HFFc6 (cell line): ENCODE measurements at places on chromosomes 3 and 15. TPM values are rescaled to one million over a fixed set of nuclear protein-coding genes. Genes with fewer than 3 reads are reported as not detected.

Gene CHRD
- total RNA-seq: 0.09 to 0.10 TPM in 2 of 3 replicates, not detected in the other

Gene MUC13
- total RNA-seq: 0.07 to 0.18 TPM (median 0.08 TPM) in 3 replicates

Gene P3H2
- total RNA-seq: 30.4 to 43.2 TPM (median 39.5 TPM) in 3 replicates

Gene ARL14
- 0.22 TPM in 2 of 3 replicates, not detected in the other for total RNA-seq

Gene CHRNA3
- total RNA-seq: not detected in 3 replicates

Gene SH2D7
- total RNA-seq: not detected in 3 replicates

DNA sequence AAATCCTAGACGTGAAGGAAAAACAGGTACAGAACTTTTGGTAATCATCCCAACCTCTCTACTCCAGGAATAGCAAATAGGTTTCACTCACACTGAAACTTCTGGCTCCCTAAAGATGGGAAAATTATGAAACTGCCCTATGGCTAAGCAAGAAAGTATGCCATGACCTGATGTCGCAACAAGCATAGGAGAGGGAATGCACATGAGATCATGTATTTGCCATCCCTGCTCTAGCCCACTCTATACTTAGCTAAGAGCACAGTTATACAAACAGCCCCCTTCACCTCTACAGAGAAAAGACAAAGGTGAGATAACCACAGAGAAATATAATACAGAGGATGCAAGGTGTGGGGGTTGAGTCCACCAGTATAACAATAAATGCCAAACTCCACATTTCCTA is 102.7 kb downstream of the TBC1D5 start:
- peaks cover 5% of the 10 kb centered on the region for H3K36me3 ChIP-seq
- no peaks in the 10 kb centered on the region; the same call in 1 of the 2 replicates for H3K27me3 ChIP-seq
- H3K4me1 ChIP-seq: peaks cover 56% of the 10 kb centered on the region
- peak overlapping the region; percentile 91 for H3K27ac ChIP-seq
- DNase-seq: peak; percentile 85
- peak overlapping the region; percentile 79 for H3K4me3 ChIP-seq

DNA sequence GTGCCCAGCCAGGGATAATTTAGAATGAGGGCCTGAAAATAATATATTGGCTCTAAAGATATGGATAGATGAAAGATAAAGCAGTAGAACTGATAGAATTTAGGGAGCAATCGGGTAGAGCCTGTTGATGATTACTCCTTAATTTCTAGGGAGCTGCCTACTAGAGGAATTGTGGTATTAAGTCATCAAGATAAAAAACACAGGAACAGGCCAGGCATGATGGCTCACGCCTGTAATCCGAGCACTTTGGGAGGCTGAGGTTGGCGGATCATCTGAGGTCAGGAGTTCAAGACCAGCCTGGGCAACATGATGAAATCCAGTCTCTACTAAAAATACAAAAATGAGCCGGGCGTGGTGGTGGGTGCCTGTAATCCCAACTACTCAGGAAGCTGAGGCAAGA is 130.4 kb downstream of the PCCB start:
- peaks cover 5% of the 10 kb centered on the region; the same call in 1 of the 2 replicates for H3K36me3 ChIP-seq
- no peaks in the 10 kb centered on the region; the same call in none of the 2 replicates for H3K27me3 ChIP-seq
- peak; percentile 23 for DNase-seq
- H3K4me3 ChIP-seq: no peak overlapping the region
- peak overlapping the region; percentile 52 for H3K27ac ChIP-seq

- H3K27me3 ChIP-seq: no peaks in the 10 kb centered on the region; the same call in 1 of the 2 replicates
- no peaks in the 10 kb centered on the region for H3K36me3 ChIP-seq
- H3K4me1 ChIP-seq: peaks cover 17% of the 10 kb centered on the region
- no peak for DNase-seq
- H3K4me3 ChIP-seq: no peak overlapping the region
- H3K27ac ChIP-seq: no peak overlapping the region
Observed at GRCh38 chr3:31240874-31241273, 291.9 kb upstream of the STT3B start.

GRCh38 chr3:149744151-149744550 is 8.1 kb downstream of the COMMD2 start:
- no peaks in the 10 kb centered on the region for H3K27me3 ChIP-seq
- H3K27ac ChIP-seq: no peak overlapping the region
- DNase-seq: no peak
- H3K4me3 ChIP-seq: no peak overlapping the region
- H3K36me3 ChIP-seq: peaks cover 55% of the 10 kb centered on the region

DNA sequence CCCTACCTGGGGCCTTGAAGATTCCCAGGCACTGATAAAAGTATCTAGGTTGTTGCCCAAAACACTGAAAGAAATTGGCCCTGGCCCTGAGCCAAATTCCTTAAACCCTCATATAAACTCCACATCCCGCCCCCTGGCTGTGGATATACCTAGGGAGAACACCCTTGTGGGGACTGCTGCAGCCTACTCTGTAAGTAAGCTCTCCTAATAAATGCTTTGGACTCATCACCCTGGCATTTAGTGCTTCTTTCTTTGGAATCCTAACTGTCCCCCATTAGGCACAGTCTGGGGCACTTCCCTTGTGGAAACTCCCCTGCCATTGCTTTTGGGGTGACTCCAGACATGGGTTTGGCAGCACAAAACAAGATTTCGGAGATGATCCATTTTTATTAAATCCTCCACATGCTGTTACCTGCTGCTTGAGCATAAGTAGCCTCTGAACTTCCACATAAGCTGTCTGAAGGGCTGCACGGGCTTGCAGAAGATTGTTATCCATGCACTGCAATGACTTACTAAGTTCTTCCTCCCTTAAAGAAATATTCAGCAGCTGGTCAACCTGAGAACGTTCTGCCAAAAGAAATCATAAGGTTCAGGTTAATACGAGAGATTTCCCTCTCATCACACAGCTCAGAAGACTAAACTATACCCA is 46.4 kb downstream of the ZNF106 start:
- H3K4me3 ChIP-seq: no peak overlapping the region
- H3K27ac ChIP-seq: peak overlapping the region; percentile 67
- DNase-seq: peak; percentile 32
- peaks cover 41% of the 10 kb centered on the region for H3K36me3 ChIP-seq
- H3K27me3 ChIP-seq: no peaks in the 10 kb centered on the region
- H3K4me1 ChIP-seq: peaks cover 26% of the 10 kb centered on the region

- no peaks in the 10 kb centered on the region for H3K27me3 ChIP-seq
- H3K4me3 ChIP-seq: peak overlapping the region; percentile 76
- H3K27ac ChIP-seq: peak overlapping the region; percentile 99
- H3K4me1 ChIP-seq: peaks cover 84% of the 10 kb centered on the region
- H3K36me3 ChIP-seq: no peaks in the 10 kb centered on the region
- peak; percentile 91 for DNase-seq
Observed at GRCh38 chr15:40098489-40099261, 10.0 kb downstream of the BMF start.

DNA sequence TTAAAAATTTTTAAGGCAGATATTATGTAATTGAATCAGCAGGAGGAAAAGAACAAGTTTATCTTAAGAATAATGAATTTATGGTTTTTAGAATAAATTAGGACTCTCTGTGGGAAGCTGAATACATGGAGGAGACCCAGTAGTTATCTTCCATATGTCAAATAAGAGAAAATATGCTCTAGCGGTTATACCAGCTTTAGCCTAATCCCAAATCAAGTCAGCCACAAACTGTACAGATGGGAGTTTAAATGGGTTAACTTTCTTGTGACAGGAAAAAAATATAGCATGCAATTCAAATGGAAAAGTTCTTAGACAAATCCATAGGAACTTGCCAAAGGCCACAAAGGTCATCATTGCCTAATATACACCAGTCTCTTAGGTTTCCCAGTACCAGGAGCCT is 84.3 kb downstream of the TTBK2 start:
- no peaks in the 10 kb centered on the region; the same call in 1 of the 2 replicates for H3K27me3 ChIP-seq
- no peak overlapping the region for H3K27ac ChIP-seq
- DNase-seq: no peak
- H3K4me1 ChIP-seq: peaks cover 8% of the 10 kb centered on the region

- DNase-seq: no peak
- no peak overlapping the region for H3K4me3 ChIP-seq
- H3K27ac ChIP-seq: no peak overlapping the region
- H3K27me3 ChIP-seq: no peaks in the 10 kb centered on the region; the same call in 1 of the 2 replicates
Observed at GRCh38 chr3:52037291-52037690, 19.1 kb downstream of the DUSP7 start.

- DNase-seq: no peak
- H3K4me1 ChIP-seq: peaks cover 69% of the 10 kb centered on the region
- peaks cover 25% of the 10 kb centered on the region for H3K36me3 ChIP-seq
- H3K4me3 ChIP-seq: no peak overlapping the region
Observed at GRCh38 chr3:177772908-177773557, 575.8 kb upstream of the TBL1XR1 start.

DNA sequence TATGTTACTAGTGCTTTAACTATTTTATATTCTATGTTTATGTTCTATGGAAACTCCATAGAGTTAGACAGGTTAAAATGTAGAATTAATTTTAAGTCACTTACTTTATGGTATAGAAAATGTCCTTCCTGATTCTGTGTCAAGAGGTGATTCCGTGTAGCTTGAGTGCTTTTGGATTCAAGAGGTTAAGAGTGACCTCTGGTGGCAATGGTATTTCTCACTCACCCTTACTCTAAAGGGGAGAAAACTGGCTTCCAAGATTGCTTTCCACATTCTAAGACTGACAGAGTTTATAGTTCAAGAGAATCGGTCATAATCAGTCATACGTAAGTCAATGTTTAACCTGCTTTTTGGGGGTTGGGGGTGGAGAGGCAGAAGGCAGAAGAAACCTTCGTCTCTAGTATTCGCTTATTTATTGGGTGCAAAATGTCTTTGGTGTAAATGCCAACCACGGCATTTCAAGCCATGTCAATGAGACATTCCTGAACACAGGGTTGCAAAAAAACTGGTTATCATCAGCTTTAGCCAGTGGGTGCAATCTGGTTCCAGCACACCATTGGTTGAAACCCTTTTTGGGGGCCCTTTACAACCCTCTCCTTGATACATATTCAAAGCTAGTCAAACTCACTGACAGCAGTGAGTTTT is 92.0 kb upstream of the VGLL3 start:
- H3K27ac ChIP-seq: no peak overlapping the region
- H3K4me1 ChIP-seq: peaks cover 28% of the 10 kb centered on the region
- H3K4me3 ChIP-seq: peak overlapping the region; percentile 67

DNA sequence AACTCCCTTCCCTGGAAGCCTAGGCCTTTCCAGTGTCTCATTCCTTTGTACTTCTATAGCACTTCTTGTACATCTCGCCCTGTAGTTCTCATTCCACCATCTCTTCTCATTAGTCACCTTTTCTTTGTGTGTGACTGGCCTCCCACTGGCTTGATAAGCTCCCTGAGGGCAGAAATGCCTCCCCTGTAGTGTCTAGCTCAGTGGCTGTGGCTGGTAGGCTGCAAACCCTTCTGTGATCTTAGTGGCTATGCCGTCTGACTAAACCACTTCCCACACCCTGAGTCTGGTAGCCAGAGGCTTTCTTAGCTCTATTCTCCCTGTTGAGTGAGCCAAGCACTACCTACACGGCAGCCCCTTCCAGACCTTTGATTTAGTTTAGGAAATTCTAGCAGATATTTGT is 24.4 kb upstream of the TNFAIP8L3 start:
- DNase-seq: no peak
- no peak overlapping the region for H3K4me3 ChIP-seq
- H3K27me3 ChIP-seq: no peaks in the 10 kb centered on the region
- 0 out of 2 replicates have a peak, but pooled peaks cover 3% of the 10 kb centered on the region for H3K36me3 ChIP-seq
- H3K4me1 ChIP-seq: peaks cover 40% of the 10 kb centered on the region
- H3K27ac ChIP-seq: no peak overlapping the region

DNA sequence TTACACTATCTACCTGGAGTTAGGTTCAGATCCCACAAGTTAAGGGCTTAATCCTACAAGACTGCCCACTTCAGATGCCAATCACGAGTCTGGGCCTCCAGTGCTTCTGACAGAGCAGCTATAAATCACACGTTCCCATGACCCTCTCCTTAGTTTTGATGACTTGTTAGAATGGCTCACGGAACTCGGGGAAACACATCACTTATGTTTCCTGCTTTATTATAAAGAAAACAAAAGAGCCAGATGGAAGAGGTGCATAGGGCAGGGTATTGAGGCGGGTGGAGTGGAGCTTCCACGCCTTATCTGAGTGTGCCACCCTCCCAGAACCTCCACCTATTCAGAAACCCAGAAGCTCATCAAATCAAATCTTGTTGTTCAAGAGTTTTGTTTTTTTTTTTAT is 170.8 kb downstream of the MOBP start:
- peak overlapping the region; percentile 94 for H3K27ac ChIP-seq
- peaks cover 58% of the 10 kb centered on the region for H3K4me1 ChIP-seq
- no peak for DNase-seq
- no peak overlapping the region; the same call in 1 of the 2 replicates for H3K4me3 ChIP-seq
- H3K27me3 ChIP-seq: peaks cover 2% of the 10 kb centered on the region; the same call in 1 of the 2 replicates

DNA sequence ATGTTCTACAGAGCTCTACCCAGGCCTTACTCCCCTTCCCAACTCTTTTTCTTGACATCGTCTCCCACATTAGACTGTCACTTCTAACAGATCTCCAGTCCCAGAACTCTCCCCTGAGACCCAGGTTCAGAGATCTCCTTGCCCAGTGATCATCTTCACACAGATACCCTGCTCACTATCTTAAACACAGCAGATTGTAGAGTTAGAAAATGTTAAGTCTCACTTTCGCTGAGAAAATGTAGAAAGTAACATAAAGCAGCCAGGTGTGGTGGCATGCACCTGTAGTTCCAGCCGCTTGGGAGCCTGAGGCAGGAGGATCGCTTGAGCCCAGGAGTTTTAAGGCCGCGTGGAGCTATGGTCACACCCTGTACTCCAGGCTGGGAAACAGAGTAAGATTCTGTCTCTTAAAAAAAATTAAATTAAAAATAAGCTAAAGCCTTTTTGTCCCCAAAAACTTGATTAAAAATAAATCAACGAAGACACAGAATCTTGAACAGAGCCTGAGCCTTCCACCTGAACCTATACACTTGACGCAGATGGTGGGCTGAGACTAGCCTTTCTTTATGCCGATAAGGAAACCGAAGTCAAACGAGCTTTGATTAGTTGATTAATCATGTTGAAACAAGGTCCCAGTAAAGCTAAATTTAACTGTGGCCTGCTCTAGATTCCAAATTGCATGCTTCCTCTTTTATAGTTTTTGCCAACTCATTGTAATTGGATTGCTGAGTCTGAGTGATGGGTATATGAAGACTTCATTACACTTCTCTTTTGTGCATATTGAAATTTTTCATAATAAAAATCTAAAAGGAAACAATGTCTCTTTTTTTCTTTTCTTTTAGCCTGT is 31.3 kb upstream of the BLM start:
- no peak overlapping the region for H3K4me3 ChIP-seq
- H3K4me1 ChIP-seq: peaks cover 29% of the 10 kb centered on the region
- H3K27ac ChIP-seq: no peak overlapping the region

GRCh38 chr3:88033808-88034207 is 25.0 kb downstream of the CGGBP1 start:
- H3K36me3 ChIP-seq: no peaks in the 10 kb centered on the region
- no peak overlapping the region for H3K4me3 ChIP-seq
- H3K27ac ChIP-seq: no peak overlapping the region
- DNase-seq: no peak
